ENCODE measurements at places on chromosomes 7 and 10.

- DNase-seq, result no peak
These were observed 45.1 kb downstream of the ZNF33B start for GRCh38 chr10:42593284-42593683.

- no peak for DNase-seq
These were observed 5.7 kb upstream of the CCDC201 start for GRCh38 chr7:45878457-45879144.

- DNase-seq, result no peak
These were observed 5.2 kb upstream of the PRKAR2B start for GRCh38 chr7:107039199-107039900.

DNA sequence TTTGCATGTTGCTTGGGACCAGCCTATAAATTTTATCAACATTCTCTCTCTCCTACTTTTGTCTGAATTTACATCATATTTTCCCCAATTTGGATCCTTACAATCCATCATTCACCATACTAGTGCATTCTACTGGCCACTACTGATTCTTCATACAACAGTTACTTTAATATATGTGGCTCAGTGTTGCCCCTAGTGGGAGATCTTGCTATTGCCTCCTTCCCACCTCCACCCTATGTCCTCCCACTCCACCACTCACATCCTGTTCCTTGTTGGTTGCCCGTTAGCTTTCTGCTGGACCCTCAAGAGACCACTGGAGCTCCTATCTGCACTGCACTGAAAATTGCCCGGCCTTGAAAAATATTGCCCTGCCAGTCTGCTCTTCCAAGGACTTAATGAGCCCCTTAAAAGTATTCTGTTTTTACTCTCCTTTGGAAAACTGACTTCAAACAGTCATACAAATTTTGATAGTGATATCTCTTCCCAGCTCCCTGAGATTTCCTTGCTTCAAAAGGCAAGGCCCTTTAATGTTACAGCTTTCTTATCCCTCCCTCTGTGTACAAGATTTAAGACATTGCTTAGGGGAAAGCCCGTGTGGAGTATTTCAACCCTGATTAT, 243.2 kb upstream of the TMEM229A start:
- no peak for DNase-seq

GRCh38 chr10:78045237-78045636, 11.6 kb downstream of the RPS24 start:
- no peak for DNase-seq

GRCh38 chr10:98394851-98395440, 20.0 kb downstream of the PYROXD2 start:
- no peak for DNase-seq

DNA sequence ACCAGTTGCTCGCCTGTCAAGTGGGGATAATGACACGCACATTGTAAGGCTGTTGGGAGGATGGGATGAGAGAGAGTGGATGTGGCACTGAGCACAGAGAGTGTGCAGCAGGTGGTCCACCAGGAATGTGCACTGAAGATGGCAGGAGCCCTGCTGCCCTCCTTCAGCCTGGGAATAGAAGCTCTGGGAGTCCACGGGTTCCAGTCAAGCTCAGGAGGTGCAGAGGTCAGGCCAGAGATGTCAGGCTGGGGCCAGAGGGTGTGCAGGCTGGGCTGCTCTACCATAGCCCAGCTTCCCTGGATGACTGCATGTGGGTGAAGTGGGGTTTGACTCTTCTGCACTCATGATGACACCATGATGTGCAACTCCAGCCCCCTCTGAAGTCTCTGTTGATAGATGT, 58.7 kb downstream of the C10orf120 start:
- DNase-seq, result no peak

- no peak for DNase-seq
These were observed 38.5 kb upstream of the STEAP4 start for GRCh38 chr7:88344956-88345832.

DNA sequence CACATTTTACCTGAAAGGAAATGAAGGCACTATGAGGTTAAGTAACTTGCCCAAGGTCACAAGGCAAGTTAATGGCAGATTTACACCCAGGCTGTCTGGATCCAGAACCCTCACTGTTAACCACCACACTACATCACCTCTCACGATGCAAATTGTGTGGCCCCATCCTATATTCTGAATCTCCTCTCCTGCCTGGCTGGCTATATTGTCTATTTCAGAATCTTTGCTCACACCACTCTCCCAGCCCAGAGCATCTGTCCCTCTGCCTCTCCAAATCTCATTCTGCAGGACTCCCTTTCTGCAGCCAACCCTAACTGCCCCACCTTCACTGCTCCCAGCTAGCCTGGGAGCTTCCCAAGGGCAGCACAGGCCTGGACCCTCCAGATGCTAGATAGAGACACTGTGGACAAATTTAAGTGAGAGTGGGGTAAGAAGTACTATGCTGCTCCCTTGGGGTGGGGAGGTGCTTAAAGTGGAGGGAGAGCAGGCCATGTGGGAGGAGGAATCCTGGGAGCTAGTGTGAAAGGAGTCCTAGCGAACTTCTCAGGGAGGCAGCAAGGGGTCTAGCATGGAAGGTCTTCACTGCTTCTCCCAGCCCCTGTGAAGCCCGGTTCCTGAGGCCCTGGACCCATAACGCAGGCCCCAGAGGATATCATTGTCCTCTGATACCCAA, 786 bp downstream of the CUEDC2 start:
- no peak for DNase-seq

GRCh38 chr7:140156460-140157080, 20.2 kb downstream of the KDM7A start:
- DNase-seq, result no peak

DNA sequence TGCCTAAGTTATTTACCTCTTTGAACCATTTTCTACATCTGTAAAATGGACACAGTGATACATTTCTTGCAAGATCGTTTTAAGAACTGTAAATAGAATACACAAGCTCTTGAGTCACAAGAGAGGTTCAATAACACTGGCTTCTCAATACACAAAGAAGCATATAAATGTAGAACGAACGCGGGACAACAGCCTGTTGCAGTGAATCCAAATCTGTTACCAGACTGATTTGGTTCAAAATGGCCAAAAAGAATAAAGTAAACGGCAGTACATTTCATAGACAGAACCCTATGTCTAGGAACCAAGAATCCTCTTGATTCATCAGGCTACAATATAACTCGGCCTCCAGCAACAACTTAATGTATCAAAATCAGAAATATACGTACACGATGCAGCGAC, 701 bp downstream of the MTPAP start:
- DNase-seq, result no peak

DNA sequence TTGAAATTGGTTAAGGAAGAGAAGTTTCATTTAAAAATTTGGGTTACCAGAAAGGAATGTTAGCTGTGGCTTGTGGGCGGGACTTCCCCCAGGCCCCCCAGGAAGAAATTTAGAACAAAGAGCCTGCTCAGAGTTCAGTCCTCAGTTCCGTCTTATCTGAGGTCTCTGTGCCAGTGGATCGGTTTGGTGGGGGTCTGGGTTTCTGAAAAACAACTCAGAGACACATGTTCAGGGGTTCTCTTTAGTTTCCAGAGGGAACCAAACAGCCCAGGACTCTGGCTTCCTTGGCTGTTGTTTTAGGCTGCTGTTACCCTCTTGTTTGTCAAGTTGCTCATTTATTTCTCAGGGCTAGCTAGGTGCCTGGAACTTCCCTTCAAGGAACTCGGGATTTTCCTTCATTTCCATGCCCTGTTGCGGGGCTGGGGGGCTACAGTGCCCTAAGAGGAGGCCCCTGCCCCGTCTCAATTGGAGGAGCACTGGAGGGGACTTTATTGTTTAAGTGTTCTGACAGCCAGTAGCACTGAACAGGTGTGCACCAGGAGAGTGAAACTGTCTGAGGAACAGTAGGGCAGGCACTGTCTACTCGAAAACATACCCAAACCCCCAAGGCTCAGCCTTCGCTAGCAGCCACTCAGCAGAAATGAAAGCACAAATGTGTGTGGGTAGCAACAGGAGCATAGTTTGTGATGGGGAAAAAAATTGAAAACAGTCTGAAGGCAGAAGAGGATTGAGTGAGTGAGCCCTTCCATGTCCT, 59.9 kb downstream of the ALOX5 start:
- DNase-seq, result no peak

DNA sequence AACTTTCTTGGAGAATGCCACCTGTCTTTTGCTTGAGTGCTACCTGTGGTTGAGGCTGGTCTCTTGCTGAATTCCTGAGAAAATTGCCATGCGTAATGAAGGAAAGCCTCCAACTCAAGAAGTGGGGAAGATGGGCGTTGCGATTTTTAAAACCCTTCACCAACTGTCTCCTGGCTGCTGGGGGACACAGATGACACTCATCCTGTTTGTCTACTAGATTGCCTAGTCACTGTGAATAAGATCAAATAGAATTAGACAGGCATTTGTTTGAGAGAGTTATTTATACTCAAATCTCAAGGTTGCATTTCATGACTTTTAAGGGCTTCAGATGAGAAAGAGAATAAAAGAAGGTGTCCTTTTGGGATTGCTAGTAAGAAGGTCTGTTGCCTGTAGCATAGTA, 84.3 kb upstream of the MTPN start:
- DNase-seq, result no peak

DNA sequence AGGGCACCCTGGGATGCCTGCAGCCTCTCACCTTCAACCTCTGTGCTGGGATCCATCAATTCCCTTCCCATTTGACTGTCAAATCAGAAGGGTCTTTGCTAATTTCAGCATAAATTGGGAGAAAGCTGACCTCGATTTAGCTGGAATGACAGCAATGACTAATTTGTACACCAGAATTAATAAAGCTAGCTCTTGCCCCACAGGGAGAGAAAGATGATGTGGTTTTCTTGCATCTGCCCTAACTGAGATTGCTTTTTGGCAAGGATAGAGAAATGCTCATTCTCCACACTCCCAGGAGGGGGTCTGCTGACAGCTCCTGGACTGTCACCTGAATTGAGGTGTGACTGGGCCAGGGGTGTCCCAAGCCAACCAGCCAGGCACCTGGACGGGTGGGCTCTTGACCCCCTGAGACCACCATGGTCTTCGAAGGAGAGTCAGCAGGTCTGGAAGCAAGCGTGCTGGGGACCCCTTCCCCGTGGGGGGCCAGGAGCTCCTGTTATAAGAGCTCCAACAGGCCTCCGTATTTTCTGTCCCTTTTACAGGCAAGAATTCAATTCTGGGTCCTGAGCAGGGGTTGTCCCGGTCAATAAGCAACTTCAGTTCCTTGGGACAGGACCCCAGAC, 42.1 kb downstream of the RBM17 start:
- DNase-seq, result no peak

GRCh38 chr10:80457554-80458262, 3.6 kb downstream of the TSPAN14 start:
- DNase-seq, result no peak

- DNase-seq, result no peak
These were observed 26.8 kb downstream of the PROSER2 start for GRCh38 chr10:11849911-11850310.

DNA sequence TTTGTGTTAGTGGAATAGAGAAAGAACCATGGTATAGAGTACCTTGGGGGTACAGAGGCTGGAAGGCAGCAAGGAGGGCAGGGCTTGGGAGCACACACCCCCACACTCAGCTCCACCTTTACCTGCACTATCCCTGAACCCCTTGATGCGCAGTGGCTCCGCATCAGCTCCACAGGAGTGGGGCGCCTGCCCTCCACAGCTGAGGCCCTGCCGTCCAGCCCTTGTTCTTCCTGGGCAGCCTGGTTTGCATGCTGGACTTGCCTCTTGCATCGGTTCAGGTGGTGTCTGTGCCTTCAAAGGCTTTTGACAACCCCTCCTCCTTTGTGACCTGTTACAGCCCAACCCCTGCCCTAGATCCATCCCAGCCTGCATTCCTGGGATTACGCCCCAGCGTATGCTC, 52.6 kb upstream of the ZNF32 start:
- DNase-seq, result no peak

DNA sequence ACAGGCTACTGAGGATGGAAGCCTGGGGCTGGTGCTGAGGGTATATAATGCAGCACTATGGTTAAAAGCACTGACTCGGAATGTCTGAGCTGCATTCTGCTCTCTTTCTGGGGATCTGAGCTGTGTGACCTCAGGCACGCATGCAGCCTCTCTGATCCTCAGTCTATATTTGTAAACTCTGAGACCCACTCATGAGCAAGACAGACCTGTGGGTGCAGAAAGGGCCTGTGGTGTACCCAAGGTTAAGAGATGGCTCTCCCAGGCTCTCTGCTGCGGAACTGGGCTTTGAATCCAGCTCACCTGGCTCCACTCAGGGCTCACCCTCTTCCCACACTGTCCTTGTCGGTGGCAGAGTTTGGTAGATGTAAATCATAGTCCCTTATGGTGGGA, 89.9 kb downstream of the CHST15 start:
- no peak for DNase-seq

DNA sequence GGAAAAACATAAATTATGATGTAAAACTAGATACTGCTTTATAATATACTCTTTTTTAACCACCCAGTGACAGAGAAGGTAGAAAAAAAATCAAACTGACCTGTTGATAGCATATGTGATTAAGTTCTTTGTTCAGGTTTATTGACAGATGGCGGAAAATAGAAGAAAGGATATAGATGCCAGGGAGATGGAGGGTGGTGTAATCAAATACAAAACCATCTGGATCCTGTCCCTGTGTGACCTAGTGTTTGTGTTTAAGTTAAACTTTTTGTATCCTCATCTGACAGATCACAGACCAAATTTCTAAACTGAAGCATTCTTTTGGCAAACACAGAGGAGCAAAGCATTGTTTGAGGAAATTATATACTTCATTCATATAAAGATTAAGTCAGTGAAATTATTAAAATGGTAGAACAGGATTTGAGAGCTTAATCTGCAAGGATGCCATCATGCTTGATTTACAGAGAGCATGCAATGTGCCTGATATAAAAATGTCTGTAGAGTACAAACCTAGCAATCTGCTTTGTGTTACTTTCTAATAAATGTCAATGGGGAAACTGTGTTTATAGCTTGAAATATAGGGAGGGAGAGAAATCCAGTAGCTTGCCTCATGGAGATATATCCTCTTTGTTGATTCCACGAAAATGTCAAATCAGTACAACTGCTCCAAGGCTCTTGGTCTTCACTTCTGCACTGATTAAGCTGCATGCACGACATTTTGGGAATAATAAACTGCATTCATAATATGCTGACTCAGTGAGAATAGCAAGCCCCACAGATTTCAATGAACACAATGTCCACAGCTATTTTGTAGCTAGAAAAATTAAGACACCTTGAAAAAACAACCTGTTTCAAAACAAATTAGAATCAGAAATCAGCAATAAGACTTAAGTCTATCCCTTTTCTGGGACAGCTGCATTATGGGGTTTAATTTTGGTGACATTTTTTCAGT, 39.0 kb downstream of the SEM1 start:
- DNase-seq, result no peak

- DNase-seq, result no peak
These were observed 181.7 kb downstream of the ST7 start for GRCh38 chr7:117134889-117135552.

DNA sequence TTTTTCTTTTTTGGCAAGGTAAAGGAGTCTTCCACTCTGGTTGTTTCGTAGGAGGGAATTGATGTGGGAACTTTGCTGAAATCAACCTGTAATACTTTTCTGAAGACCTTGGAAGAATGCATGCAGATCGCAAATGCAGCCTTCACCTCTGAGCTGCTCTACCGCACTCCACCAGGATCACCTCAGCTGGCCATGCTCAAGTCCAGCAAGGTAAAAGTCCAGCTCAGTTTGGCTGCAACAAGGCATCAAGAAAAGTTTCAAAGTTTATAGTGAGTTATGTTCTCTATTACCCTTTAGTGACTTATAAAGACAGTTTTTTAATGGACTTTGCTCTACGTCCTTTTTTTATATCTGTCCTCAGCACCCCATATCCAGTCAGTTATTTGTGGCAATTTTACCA, 21.0 kb downstream of the PLEKHA8 start:
- no peak for DNase-seq

- DNase-seq, result no peak
These were observed at the start of gene TNS3 for GRCh38 chr7:47581804-47582763. Gene TNS3 (minus strand): TSS chr7:47582111. CDS start chr7:47439636, 142,475 bp downstream.

- no peak for DNase-seq
These were observed 95.7 kb upstream of the PALS2 start for GRCh38 chr7:24477398-24478136.

GRCh38 chr7:150406312-150406566, 27.1 kb downstream of the ZNF775 start:
- no peak for DNase-seq

All from T-helper 17 cell (primary cell).